Non-pigmented ciliary epithelial cell (primary cell): ENCODE measurements at places on chromosomes 13 and 19.

DNA sequence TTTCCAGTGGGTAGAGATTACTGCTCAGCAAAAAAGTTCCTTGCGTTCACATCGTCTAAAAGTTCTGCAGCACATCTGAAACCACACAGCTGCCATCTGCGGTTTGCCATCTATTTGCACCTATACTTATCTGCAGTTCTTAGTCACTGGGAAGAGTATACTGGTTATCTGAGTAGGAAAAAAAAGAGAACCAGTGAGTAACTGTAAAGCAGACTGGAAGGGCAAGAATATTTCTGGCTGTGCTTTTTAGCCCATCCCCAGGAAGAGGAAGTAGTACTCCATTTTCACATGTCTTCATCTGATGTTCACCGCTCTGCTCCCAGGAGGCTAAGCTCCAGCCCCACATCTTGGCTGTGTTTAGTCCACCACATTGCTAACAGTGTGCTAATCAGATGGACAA, 35.6 kb downstream of the EFNB2 start:
- DNase-seq: no peak

DNA sequence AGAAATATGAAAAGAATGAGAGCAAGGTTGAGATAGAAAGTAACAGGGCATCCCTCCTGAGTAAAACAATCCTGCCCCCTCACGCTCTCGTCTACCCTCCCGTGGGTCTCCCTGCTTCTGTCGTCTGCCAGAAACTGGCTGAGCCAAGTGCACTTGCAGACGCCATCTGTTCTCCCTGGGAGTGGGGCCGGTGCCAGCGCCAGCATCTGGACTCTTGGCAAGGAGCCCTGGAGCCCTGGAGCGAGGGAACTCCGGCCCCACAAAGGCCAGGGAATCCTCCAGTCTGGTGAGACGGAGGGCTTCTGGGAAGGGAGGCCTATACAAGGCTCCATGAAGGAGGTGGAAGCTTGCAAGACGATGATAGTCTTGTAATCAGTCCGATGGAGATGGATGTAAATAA, 2.3 kb upstream of the TMEM91 start:
- DNase-seq: peak; percentile 65

- no peak for DNase-seq
Observed at GRCh38 chr19:39303373-39304184, 7.4 kb downstream of the IFNL1 start.

DNA sequence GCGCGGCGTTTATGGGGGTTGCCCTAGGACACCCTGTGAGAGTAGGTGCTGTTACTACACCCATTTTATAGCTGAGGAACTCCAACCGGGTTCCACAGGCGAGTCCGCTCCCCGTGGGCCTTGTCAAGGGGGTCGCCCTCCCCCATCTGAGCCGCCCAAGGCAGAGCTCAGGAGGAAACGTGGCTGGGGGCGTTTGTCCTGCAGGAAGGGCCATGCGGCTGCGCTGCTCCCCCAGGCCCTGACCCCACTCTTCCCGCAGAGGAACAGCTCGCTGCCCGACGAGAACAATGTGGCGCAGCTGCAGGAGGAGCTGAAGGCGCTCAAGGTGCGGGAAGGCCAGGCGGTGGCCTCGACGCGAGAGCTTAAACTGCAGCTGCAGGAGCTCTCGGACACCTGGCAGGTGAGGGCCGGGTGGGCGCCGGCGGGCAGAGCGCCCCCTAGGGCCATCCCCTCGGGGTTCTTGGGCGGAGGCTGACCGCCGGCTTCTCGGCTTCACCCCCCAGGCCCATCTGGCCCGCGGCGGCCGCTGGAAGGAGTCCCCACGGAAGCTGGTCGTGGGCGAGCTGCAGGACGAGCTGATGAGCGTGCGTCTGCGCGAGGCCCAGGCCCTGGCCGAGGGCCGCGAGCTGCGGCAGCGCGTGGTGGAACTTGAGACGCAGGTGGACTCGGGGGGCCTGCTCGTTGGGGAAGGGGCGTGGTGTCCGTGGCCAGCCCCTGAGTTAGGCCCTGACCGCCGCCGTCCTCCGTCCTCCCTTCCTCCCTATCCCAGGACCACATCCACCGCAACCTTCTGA, 12.4 kb downstream of the PRR36 start:
- no peak for DNase-seq

DNA sequence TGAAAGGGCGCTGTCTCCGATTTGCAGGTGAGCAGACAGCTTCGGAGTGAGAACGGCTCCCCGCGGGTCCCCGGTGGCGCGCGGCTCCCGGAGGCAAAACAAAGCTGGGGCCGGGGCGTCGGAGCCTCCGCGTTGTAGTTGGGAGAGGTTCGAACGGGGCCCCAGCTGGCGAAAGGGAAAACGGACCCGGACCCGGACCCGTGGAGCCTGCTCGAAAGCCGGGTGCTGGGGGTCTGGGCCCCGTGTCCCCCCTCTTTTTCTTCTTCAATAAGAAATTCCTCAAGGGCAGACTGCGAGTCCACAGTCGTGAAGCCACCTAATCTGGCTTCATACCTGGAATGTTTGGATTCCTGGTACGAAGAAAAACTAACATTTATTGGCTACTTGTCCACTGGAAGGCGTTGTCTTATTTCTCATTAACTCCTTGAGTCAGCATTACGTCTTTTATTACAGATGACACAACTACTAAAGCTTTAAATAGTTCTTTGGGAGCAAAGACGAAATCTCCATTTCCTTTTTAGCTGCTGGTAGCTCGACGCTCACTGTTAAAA, 632 bp upstream of the MTIF3 start:
- no peak for DNase-seq

DNA sequence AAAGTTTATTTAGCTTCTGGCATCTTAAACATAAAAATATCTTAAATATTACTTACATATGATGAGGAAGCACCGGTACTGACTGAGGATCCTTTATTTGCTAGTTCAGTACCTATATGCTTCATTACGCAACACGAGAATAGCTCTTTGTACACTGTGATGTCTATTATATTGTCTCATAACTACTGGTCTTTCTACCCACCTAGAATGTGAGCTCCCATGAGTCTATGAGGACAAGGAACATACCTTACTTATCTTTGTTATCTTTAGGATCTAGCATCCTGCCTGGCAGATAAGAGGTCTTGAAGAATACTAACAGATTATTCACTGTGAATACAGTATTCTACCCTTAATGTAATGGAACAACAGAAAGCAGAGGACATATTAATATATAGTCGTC, 124.9 kb downstream of the DNAJC3 start:
- DNase-seq: no peak

DNA sequence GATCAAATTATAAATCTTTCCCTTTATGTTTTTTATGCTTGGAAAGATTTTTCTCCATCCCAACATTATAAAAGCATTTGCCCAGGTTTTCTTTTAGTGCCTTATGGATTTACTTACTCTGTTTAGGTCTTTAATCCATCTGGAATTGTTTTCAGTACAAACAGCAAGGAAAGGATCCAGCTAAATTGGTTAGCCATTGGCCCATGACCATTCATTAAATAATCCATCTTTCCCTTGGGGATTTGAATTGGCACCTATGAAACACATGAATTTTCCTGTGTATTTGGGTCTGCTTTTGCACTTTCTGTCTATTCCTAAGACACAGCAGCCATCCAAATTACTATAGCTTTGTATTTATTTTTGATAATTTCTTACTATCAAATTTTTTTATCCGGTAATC, 28.8 kb upstream of the SHKBP1 start:
- DNase-seq: no peak

DNA sequence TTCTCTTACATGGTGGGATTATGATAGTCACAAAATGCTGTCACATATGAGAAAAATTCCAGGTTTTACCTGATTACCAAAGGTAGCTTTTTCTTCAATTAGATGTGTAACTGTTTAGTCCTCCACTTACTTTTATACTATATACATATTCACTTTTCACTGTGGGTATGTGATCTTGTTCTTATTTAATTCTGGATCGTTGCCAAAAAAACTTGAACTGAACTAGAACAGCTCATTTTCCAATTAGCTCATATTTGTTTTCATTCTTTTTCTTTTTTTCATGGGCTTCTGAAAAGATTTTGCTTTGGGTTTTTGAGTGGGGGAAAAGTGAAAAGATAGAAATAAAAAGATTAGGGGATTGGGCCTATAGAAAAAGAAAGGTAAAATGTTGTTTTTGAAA, 291.9 kb downstream of the NDFIP2 start:
- no peak for DNase-seq

GRCh38 chr13:38496917-38497316, 147.3 kb downstream of the UFM1 start:
- DNase-seq: no peak

DNA sequence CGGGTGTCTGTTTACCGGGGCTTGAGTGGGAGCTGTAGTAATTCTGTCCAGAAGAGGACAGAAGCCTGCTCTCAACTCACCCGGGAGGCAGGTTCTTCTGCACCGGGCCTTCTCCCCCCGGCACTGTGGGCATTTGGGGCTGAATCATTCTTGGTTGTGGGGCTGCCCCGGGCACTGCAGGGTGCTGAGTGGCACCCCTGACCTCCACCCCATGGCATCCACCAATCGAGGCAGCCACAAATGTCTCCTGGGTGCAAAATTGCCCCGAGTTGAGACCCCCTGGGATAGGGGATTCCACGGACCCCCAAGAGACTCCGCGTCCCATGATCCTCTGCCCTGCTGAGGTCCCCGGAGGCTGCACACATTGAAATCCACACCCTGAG, 68.8 kb downstream of the GNG7 start:
- no peak for DNase-seq

GRCh38 chr13:100646030-100646673, 28.4 kb downstream of the TMTC4 start:
- peak; percentile 15 for DNase-seq

DNA sequence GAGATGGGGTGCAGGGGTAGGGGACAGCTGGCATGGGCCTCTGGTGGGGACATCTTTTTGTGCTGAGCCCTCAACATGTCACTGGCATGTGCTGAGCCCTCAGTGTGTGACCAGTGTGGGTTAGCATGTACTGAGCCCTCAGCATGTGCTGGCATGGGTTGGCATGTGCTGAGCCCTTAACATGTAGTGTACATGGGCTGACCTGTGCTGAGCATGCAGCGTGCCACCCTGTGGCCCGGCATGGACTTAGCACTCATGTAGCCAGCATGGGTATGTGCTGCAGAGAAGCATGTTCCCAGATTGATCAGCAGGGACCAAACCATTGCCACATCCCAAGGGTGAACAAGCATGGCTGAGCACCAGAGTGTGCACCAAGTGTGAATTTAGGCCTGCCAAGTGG, 11.5 kb downstream of the HIPK4 start:
- DNase-seq: no peak

GRCh38 chr19:15550929-15551292, 42.6 kb downstream of the CYP4F22 start:
- no peak for DNase-seq

- DNase-seq: no peak
Observed at GRCh38 chr19:13888281-13888680, 11.3 kb downstream of the NANOS3 start.

GRCh38 chr19:16283210-16284061, 41.2 kb upstream of the KLF2 start:
- DNase-seq: peak; percentile 31

DNA sequence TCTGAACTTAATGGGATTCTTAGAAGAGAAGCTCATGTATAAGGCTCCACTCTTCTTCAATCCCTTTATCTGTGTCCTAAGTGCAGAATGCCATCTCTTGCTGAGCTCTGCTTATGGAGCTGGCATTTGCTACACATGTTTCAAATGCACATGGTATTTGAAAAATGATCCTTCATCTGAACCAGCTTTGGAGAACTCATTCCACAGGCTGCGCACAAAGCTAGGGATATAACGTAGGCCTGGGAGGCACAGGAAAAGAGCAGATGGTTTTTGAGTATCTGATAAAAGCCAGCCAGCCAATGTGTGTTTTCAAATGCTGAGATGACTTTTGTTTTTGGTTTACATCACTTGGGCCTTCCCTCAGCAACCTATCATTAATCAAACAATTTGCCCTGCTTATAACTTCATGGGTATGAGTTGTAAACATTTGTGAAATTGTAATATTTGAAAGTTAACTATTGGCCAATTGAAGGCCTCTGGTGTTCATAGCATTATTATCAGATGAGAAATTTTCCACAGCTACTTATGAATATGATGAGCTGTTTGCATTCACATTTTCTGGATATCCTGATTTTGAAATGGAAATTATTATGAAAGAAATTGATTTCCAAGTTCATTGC, 729.0 kb downstream of the FGF9 start:
- no peak for DNase-seq

GRCh38 chr19:51082611-51083010, at the start of gene KLK14:
KLK14 (minus strand) TSS chr19:51082887; CDS start chr19:51082614, 273 bp downstream.
- DNase-seq: no peak

GRCh38 chr13:19681517-19681916, 48.1 kb downstream of the MPHOSPH8 start:
- no peak for DNase-seq

DNA sequence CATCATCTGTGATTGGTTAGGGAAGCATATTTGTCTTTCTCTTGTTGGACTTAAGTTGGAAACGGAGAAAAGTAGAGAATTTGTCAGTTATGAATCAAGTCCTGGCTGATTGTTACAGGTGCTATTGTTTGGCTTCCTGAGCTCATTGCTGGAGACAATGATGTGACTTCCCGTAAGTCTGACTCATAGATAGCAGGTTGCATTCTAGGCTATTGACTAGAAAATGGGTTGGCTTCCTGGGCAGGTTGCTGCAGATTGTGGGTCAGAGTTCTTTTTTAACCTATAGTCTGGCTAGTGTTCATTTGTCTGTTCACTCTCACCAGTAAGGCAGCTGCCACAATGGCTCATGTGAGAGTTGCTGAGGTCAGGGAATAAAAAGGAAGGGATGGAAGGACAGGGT, 101.5 kb downstream of the CCNA1 start:
- DNase-seq: no peak

DNA sequence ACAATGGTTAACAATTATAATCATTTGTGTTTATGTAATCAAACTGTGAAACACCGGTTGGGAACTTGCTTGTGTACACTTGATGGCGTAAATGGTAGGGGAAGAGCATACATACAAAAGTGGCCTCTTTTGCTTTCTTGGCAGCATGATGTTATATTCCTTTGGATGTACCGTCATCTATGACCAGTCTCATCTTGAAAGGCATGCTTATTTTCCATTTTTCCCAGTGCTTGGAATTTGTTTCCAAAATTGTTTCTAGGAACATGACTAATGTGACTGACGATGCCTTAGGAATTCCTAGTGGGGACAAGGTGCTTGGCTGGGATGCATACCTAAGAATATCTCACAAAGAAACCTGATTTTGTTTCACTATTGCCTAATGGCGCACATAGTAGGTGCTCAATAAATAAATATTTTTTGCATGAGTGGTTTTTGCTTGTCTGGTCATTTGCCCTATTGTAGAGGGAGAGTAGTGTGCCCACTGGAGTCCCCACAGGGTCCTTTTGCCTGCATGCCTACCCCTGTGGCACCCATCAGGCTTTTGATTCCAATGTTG, 45.5 kb downstream of the SAE1 start:
- peak; percentile 74 for DNase-seq

- DNase-seq: no peak
Observed at GRCh38 chr13:89827552-89827951, 1519.9 kb upstream of the MIR17HG start.

GRCh38 chr19:29771708-29772414, 39.9 kb upstream of the CCNE1 start:
- peak; percentile 1 for DNase-seq
